Osteoblast (primary cell): ENCODE measurements at places on chromosomes 2 and 18.
A peak's percentile ranks its signal among the peaks of the same experiment; 100 is the strongest.

DNA sequence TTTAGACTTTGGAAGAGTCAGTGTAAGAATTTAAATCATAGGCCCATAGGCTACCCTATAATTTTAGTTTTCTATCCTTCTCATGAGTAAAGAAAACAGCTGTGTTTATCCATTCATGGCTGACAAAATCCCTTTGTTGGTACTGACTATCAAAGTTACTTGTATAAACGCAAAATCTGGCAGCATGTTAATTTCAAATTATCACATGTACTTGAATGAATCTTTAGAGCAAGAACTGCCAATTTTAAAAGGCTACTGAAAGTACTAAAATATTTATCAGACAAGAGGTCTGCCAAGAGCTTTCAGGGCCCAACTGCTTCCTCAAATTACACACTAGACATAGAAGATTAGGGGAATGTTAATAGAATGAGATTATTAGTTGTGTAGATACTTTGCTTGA lies 66.6 kb downstream of the MYL12B start:
- DNase-seq, result no peak

GRCh38 chr2:64613276-64613675 lies 40.4 kb downstream of the SERTAD2 start:
- no peak for DNase-seq

- DNase-seq, result no peak
These were observed 54.0 kb downstream of the CNTNAP5 start for GRCh38 chr2:124079045-124079444.

DNA sequence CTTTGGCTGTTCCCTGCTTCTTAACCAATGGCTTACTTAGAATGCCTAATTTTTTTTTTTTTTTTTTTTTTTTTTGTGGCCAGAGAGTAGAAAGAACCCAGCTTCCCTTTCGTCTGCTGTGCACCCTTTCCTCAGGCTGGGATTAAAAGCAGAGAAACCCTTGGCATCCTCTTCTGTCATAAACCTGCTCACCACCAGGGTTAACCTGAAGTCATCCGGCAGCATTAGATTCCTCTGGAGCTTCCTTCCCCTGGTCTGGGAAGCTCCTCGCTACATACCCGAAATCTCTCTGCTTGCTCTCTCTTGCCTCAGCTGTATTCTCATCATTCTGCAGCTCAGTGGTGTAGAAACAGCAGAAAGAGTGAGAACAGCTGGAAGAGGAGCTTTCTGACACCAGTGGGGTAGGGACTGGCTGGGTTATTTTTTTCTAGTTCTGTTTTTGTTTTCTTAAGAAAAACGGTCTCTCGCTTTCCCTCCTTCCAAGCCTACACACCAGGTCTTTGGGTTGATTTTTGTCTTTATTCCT lies 339.0 kb upstream of the MEIS1 start:
- no peak for DNase-seq

DNA sequence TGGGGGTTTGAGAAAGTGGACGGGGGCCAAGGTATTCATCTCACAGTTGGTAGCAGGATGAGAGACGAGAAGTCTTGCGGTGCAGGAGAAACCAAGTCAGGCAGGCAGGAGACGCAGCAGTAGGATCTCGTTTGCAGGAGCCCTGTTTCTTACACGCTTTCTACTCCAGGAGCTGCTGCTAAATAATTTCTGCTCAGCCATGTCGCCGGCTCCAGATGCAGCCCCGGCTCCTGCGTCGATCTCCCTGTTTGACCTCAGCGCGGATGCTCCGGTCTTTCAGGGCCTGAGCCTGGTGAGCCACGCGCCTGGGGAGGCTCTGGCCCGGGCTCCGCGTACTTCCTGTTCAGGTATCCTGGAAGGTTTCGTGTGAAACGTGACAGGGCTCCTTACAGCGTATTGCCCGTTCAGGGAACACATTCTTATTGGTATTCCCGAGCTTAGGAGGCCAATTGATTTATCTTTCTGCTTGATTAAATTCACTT lies 494 bp downstream of the ANKZF1 start:
- DNase-seq, result peak; percentile 94

- no peak for DNase-seq
These were observed 31.7 kb upstream of the CERS6 start for GRCh38 chr2:168424112-168424951.

DNA sequence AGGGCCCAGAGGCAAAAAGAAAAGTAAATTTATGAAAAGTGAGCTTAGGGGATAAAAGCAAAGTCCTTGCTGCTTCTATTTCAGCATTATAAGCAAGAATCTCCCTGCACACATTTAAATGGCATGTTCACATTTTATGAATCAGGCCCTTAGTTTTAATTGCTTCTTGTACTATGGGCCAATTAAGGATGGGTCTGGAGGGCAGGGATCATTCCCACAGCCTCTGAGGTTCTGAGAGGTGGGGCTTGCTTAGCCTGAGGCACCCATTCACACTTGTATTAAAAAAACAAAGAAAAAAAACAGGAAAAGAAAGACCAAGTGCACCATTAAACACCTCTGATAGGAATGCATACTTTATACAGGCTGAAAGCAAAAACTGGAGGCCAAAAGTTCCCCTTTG lies 565.1 kb downstream of the BCL11A start:
- no peak for DNase-seq

DNA sequence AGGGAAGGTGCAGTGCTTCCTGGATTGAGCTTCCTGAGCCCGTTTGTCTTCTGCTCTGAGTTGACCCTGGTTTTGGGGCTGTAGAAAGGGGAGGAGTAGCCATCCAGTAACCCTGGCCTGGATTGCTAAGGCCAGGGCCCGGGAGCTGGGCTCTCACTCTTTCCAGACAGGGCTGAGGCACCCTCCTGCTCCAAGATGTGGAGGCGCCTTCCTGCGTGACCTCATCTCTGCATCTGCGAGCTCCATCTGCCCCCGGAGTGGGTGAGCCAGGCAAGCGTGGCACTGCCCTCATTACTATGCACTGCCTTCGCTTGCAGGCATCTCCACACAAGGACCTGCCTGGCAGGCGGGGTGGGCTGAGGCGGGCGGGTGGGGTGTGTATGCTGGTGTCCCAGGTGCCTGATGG lies 58.0 kb downstream of the RAB31 start:
- DNase-seq, result no peak

- no peak for DNase-seq
These were observed 1094.8 kb downstream of the SUCLG1 start for GRCh38 chr2:83364264-83364663.

DNA sequence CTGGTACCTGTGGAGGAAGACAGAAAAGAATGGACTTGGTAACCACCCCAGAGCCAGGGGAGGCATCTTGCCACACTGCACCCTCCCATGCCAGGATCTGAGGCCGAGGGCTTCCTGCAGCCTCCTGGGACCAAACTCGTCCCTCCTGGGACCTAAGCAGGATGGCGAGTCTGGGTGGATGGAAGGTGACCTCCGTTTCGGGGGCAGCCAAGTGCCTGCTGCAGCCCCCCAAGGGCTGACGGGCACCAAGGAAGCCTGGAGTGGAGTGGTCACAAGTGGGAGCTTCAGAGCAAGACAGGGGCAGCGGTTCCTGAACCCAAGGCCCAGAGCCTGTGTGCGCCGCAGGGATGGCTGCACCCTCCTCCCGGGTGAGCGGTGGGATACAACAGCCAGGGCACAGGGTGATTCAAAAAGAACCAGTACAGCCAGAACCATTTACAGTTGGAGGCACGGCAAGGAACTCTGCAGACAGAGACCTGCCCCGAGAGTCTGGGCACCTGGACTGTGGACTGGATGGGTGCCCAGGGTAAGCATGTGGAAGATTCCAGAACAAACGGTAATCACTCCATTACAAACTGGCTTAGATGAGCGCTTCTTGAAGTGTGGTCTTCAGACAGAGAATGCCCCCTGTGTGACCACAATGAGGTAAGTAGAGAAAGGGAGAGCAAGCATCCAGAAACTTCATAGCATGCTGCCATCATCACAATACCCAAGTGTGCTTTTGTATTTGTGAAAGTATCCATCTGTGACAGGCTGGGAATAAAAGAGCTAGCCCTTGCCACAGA lies 12.1 kb downstream of the HS1BP3 start:
- no peak for DNase-seq

DNA sequence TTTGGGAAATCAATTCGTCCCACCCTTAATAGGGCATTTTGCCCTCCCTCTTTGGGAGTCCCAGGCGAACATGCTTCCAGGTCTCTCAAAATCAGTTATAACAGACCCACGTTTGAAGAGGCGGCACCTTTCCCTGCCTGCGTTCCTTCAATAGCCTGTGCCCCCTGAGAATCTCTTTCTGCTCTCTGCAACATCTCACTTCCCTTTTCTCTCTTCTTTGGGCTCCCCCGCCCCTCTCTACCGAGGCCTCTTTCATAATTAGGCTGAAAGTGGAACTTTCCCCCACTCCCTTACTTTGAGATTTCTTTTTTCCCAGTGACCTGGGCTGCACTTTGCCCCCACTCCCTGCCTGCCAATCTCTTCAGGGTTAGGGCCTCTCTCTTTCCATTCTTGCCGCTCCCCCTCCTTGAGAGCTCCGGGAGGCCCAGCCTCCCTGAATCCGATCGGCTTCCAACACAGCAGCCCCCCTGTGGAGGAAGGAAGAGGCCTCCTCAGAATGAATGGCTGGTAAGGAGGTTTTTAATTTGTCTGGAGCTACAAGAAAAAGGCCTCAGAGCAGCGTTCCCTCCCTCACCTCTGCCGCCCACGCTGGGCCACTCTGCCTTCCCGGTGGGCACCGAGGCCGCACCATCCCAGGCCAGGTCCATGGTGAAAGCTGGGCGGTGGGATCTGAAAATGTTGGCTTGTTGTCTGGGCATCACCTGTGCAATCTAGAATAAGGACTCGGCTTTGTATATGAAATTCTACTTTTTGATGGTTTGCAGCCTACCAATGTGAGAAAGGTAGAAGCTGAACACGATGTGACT lies 162.6 kb upstream of the SIX3 start:
- no peak for DNase-seq

DNA sequence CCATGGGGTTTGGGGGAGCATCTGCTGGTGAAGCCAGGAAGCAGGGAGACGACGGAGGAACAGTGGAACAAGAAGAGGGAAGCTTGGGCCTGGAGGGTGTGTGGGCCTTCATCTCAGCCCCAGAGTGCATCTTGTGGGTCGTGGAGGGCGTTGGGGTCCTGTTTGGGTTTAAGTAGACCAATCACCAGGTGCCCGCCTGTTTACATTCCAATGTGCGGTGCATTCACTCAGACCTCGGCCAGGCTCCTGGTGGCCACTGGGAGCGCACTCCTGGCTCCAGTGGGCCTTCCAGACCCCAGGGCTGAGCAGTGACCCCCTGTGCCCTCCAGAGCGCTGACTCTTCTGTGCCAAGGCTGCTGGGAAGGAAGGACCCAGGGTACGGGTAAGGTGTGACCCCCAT lies 293.7 kb downstream of the NDUFA10 start:
- DNase-seq, result no peak

GRCh38 chr2:170088776-170089175 lies 89.2 kb upstream of the MYO3B start:
- DNase-seq, result no peak

DNA sequence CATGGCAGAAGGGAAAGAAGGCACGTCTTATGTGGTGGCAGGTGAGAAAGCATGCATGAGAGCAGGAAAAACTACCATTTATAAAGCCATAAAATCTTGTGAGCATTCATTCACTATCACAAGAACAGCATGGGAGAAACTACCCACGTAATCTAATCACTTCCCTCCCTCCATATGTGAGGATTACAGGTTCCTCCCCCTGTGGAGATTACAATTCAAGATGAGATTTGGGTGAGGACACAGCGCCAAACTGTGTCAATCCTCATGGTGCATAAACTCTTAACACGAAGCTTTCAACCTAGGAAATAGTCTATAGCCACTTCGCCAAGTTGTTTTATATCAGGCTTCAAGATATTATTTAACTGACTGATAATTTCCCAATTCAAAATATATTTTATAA lies 595.5 kb downstream of the FBXO15 start:
- no peak for DNase-seq

DNA sequence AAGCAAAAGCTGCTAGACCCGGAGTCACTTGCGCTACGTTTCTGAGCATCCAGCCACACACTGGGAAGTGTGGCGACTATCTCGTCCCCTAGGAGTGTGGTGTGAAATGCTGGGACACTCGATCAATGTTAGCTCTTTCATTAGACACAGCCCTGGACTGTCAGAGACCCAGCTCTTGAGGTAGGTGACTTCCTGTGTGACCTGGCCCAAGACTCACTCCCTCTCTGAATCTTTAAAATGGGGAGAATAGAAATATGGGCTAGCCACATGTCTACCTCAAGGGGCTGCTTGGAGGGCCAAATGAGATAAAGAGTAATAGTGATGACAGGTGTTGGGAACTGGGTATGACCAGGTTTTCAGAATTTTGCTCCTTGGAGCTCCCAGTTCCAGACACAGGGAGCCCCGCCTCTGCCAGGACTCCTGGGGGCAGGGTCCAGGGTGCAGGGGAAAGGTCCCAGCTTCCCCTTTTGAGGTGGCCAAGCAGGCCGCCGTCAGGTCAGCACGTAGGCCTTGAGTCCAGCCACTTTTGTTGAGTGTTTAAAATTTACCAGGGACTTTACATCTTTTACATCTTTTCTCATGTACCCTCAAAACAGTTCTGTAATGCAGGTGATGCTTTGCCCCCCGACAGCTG lies 36.0 kb downstream of the CTIF start:
- DNase-seq, result peak; percentile 54

DNA sequence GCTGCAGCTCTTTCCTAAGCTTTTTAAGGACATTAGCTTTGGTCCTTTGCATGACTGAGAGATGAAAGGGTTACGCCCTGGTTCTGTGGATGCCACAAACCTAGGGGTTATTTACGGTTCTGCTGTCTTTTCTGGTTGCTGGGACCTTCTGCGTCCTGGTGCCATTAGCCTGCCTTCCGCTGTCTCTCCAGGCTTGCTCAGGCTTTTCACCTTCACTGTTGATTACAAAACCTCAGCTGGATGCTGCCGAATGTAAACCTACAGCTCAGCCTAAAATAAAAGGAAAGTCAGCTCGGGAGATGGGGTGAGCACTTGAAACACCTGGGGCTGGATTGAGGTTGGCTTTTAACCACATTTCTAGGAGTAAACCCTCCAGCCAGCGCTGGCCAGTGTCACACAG lies 130.9 kb upstream of the ARHGAP28 start:
- peak; percentile 39 for DNase-seq

- DNase-seq, result no peak
These were observed 28.2 kb upstream of the SERPINB7 start for GRCh38 chr18:63747006-63747405.

DNA sequence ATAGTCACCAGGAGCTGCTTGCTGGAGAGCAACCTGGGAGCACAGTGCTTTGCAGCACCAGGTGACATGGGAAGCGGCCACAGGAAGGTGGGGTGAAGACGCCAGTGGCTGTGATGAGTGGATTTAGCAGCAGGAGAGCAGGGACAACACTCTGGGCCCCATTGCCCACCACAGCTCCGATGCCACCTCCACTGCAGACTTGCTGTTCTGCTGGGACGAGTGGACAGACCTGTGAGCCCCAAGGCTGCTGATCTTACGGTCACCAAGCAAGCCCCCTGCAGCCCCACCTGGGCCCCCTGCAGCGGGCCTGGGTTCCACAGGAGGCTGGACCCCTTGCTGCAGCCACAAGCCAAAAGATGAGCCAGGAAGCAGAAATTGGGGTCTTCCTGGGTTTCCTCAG lies 73.7 kb downstream of the CTIF start:
- DNase-seq, result no peak
